ENCODE measurements at places on chromosomes 4 and X.

GRCh38 chrX:19875050-19875431 is 12.4 kb downstream of the SH3KBP1 start:
- no peak for DNase-seq

GRCh38 chr4:37604461-37604860 is 81.7 kb downstream of the RELL1 start:
- no peak for DNase-seq

- DNase-seq, result no peak
These were observed 10.8 kb upstream of the AFM start for GRCh38 chr4:73470728-73471127.

DNA sequence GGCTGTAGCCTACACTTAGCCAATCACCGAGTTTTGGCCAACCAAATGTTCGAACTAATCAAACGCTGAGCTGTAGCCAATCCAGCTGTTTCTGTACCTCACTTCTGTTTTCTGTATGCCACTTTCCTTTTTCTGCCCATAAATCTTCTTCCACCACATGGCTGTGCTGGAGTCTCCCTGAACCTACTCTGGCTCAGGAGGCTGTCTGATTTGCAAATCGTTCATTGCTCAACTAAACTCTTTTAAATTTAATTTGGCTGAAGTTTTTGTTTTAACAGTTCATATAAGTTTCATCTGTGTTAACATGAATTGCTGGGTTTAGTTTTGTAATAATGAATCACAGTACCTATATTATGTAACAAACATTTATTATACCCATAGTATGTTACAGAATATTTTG is 160.7 kb upstream of the PCDH7 start:
- no peak for DNase-seq

DNA sequence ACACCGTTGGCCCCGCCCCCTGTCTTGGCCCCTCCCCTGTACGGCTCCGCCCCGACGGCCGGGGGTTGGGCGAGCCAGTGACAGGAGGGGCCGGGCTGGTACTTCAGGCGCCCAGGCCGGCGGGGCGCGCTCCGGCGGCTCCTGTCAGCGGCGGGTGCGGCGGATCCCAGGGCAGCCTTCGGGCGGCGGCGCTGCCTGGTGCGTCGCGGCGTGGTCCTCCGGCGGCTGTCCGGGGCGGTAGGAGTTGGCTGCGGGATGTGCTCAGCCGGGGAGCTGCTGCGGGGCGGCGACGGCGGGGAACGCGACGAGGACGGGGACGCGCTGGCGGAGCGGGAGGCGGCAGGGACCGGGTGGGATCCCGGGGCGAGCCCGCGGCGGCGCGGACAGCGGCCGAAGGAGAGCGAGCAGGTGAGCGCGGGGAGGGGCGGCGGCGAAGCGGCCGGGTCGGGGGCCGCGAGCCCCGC is at the start of gene FAM241A:
Gene FAM241A, plus strand, starts transcription at position 129 of the 464 bp plus-strand sequence. Its CDS starts 127 bp downstream, at position 256.
- peak; percentile 83 for DNase-seq

GRCh38 chr4:43651991-43652390 is 759.5 kb downstream of the GRXCR1 start:
- no peak for DNase-seq

- no peak for DNase-seq
These were observed 50.4 kb downstream of the C4orf50 start for GRCh38 chr4:5967783-5968182.

DNA sequence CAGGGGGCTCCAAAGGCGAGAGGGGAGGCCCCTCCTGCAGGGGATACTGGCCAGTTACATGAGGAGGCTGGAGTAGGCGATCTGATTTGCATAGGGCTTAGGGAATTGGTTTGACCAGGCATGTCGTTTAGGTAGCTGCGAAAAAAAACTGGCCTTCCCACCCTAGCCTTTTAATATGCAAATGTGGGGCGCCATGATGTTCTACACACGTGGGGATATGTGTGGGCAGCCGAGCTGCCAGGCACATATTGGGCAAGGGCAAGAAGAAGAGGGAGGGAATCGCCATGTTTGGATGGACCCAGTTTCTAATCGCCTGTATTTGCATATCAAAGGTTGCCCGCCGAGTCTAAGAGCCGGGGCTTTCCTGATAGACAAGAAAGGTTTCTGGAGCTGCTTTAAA is 121.3 kb downstream of the PRKX start:
- no peak for DNase-seq

DNA sequence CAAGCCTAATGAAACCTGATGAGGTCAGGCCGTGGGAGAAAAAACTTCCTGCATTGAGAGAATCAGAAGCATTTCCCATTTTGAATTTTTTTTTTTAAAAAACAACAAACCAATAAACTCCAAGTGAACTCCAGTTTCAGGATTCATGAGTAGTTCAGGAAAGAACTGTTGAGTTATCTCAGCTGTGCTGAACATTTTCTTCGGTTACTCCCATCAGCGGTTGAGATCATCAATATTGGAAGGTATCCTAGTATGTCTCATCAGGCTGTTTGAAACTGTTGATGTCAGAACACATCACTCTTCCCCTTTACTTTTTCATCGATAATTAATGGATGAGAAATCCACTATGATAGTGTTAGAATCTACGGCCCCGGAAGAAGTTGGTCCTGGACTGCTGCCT is 82.4 kb upstream of the ADGRG2 start:
- DNase-seq, result no peak

GRCh38 chrX:134746410-134746785 is 88.1 kb upstream of the PLAC1 start:
- DNase-seq, result no peak

GRCh38 chr4:104976262-104976661 is 170.4 kb upstream of the TET2 start:
- no peak for DNase-seq

- no peak for DNase-seq
These were observed 112.7 kb downstream of the HNRNPD start for GRCh38 chr4:82261084-82261483.

GRCh38 chr4:57064811-57065711 is 45.1 kb downstream of the IGFBP7 start:
- no peak for DNase-seq

- DNase-seq, result no peak
These were observed 169.8 kb downstream of the CLCN4 start for GRCh38 chrX:10326578-10326977.

GRCh38 chr4:112818594-112818965 is 181.6 kb downstream of the LARP7 start:
- DNase-seq, result no peak

- DNase-seq, result no peak
These were observed 72.9 kb upstream of the PPP2R3B start for GRCh38 chrX:459611-460010.

DNA sequence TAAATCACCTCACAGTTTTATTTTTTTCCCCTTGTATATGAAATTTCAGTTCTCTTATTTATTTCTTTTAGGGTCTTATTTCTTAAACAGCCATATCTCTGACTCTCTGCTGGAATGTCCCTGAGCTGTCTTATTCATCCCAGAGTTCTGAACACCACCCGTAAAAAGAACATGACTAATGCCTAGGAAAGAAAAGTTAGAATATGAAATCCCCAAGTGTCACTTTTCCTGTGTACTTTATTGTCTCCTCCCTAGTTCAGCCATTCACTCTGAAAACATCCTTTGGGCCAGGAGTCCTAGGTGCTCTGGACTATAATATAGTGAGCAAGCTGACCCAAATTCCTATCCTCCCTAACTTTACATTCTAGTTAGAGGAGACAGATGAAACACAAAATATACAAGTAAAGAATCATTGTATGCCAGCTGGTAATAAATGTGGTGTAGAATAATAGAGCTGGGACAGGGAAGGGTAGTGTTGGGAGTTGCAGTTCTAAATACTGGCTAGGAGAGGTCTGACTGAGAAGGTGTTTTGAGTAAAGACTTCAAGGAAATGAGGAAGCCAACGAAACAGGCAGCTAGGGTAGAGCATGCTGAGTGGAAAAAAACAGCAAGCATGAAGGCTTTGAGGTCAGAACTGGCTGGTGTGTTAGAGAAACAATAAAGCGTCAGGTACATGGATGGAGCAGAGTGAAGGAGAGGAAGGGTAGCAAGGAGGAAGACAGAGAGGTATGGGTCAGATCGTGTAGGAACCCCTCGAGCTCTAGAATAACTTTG is 40.6 kb upstream of the FTHL17 start:
- DNase-seq, result no peak

DNA sequence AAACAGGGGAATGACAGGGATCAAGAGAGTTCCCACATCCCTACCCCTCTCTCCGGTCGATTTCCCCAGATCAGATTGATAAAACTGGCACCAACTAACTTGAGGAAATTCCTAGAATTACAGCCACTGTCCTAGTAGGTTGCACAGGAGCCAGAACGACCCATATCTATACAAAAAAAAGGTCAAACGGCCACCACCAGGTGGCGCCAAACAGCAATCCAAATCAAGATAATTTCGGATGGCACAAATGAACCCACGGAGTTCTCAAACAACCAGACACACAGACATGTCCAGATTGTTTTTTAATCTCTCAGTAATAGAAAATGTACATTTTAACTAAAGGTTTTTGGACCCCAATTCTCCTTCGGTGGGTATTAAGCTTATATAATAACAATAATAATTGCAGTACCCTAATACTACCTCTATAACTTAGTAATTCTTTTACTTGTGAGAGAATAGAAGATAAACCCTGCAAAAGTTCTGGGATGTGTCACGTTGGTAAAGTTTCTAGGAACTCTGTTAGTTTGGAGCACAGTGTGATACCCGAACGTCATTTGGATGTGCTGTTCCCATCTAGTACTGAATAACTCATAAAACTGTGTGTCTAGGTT is 212.6 kb downstream of the SPOCK3 start:
- DNase-seq, result peak; percentile 21

DNA sequence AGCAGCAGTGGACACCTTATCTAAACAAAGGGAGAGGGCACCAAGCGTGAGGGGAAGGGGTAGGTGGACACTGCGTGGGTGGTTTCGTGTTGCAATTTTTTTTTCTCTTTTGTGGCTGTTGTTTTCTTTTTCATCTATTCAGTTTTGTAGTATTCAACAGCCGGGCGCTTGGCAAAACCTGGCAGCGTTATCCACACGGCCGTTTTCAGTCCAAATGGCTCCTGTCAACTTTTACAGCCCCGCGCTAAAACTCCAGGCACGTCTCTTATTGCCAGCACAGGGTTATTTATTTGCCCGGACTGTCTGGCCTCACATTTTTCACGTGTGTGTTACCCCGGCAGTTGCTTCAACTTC is 192.2 kb downstream of the BCOR start:
- DNase-seq, result no peak

Measured in T follicular helper cell (primary cell).